Stomach (tissue), 19 donors: ENCODE measurements at places on chromosomes 13 and 19. TPM values are rescaled to one million over a fixed set of nuclear protein-coding genes. Genes with fewer than 3 reads are reported as not detected.

- no peak for DNase-seq
These were observed 443.5 kb downstream of the HS6ST3 start for GRCh38 chr13:96533408-96533807.

- DNase-seq, result no peak
These were observed 2.5 kb downstream of the VPS36 start for GRCh38 chr13:52447815-52448552.

- DNase-seq, result no peak
These were observed 101.2 kb downstream of the TNFRSF19 start for GRCh38 chr13:23671377-23671776.

- DNase-seq, result no peak
These were observed 184.0 kb upstream of the UBL3 start for GRCh38 chr13:30034458-30034795.

DNA sequence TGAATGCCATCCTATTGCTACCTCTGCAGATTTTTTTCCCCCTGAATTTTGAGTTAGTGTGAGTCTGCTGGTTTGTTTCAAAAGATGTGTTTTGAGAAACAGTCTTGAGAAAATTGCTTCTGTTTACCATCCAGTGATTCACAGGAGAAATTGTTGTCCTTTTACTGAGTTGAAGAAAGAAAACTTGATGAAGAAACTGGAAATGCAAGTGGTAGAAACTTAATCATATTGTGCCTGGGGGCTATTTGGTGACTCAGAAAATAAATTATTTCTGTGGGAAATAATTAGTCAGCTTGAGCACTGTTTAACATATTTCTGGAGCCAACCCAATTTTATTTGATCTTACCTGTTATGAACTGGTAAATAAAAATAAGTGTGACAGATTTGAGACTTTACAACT lies 35.4 kb downstream of the PAN3 start:
- no peak for DNase-seq

- DNase-seq, result no peak
These were observed 2.0 kb downstream of the ZNF784 start for GRCh38 chr19:55622242-55622969.

- no peak for DNase-seq
These were observed 96.4 kb downstream of the MBNL2 start for GRCh38 chr13:97318532-97318931.

DNA sequence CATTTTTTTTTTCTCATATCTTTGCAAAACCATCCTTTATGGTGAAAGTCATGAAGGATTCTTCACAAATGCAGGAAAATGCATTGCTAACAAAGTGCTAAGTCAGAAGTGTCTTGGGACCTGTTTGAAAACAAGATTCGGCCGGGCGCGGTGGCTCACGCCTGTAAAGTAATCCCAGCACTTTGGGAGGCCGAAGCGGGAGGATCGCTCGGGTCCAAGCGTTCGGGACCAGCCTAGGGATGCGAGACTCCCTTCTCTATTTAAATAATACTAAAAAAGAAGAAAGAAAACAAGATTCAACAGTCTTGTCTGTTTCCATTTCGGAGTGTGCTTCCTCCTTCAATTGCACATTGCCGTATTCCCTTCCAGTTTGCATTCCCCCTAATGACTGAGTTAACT lies 819 bp downstream of the EID2B start:
- no peak for DNase-seq

DNA sequence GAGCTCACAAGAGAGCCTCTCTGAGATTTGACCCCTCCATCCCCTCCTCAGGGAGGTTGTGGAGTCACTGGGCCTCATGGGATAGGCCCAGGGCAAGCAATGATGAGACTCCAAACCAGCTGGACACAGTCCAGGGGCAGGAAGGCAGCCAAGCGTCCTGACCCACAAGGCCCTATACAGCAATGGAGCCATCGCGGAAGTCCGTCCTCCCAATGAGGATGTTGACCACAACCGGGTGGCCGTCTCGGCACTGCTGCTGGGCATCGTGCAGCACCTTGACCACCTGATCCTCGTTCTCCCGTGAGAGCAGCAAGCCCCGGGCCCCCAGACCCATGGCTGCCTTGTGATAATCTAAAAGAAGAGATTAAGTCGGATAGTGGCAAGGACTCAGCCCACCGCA lies 7.9 kb downstream of the SYDE1 start:
- peak; percentile 43 for DNase-seq

GRCh38 chr19:370641-371330 lies 26.2 kb upstream of the MIER2 start:
- no peak for DNase-seq

DNA sequence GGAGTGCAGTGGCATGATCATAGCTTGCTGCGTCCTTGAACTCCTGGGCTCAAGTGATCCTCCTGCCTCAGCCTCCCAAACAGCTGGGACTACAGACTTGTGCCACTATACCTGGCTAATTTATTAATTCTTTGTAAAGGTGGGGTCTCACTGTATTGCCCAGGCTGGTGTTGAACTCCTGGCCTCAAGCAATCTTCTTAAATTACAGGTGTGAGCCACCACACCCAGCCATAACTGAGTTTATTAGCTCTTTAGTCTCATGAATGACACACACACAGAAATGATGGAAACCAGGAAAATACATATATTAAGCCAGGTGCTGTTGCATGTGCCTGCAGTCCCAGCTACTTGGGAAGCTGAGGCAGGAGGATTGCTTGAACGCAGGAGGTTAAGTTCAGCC lies 33.1 kb upstream of the LMO7 start:
- no peak for DNase-seq

- DNase-seq, result no peak
These were observed 1435.7 kb downstream of the UQCRFS1 start for GRCh38 chr19:27777242-27777641.

DNA sequence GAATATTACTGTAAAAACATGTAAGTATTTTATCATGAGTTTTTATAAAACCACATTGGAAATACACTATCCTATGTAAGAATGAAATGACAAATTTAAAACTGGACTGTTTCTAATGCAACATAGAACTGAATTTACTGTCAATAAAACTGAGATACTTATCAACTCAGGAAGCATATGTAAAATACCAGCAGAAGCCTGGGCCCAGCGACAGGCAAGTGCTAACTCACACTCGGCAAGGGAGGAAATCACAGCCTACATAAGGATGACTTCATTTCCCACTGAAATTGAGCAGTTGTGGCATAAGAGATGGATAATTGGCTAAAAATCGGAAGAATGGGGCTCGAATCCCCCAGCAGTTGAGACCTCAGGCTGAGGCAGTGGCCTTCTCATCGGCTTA lies 12.1 kb downstream of the PROZ start:
- no peak for DNase-seq

DNA sequence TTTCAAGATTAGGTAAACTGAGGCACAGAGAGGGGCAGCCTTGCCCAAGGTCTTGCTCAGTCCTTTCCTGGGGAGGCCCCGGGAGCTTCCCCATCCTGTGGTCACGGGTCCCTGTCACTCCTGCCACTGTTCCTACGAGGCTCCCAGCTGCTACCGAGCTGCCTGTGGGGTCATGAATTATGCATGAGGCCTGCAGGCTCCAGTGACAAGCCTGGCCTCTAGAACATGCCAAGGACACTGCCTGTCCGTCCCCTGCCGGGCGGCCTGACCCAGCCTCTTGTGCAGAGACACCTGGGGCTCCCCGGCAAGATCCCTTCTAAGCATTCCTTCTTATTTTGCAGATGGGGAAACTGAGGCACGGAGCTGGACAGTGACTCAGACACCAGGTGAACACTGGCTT lies 2.7 kb downstream of the FCHO1 start:
- no peak for DNase-seq

The ADM5 gene
- total RNA-seq, result not detected

The CYP4F8 gene
- total RNA-seq, result not detected

The RPL13A gene
- total RNA-seq, result 2,908 TPM

The TNFAIP8L1 gene
- 7.0 TPM for total RNA-seq

The IZUMO4 gene
- 3.5 TPM for total RNA-seq

The OR7C1 gene
- not detected for total RNA-seq

The TMEM86B gene
- 47.8 TPM for total RNA-seq
